ENCODE measurements at places on chromosomes 11 and 22.

DNA sequence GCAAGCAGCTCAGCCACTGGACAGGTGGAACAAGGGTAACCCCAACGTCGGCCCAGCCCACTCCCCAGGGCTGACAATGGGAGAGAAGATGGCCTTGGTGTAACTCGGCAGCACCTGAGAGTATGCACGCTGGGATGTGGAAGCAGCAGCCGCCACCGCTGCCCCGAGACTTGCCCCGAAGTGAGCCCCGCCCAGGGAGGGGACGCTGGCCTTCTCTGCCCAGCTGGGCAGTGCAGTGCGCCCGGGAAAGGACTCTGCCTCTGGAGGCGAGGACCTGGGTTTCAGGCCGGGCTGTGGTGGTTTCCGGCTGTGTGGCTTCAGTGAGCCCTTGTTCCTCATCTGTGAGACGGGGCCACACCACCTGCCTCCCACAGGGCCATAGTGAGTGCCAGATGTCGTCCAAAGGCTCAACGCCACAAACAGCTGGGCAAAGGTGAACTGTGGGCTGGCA lies 8.6 kb upstream of the POLDIP3 start:
- DNase-seq = no peak

GRCh38 chr11:114308689-114309089 lies 12.5 kb downstream of the NNMT start:
- DNase-seq = no peak

DNA sequence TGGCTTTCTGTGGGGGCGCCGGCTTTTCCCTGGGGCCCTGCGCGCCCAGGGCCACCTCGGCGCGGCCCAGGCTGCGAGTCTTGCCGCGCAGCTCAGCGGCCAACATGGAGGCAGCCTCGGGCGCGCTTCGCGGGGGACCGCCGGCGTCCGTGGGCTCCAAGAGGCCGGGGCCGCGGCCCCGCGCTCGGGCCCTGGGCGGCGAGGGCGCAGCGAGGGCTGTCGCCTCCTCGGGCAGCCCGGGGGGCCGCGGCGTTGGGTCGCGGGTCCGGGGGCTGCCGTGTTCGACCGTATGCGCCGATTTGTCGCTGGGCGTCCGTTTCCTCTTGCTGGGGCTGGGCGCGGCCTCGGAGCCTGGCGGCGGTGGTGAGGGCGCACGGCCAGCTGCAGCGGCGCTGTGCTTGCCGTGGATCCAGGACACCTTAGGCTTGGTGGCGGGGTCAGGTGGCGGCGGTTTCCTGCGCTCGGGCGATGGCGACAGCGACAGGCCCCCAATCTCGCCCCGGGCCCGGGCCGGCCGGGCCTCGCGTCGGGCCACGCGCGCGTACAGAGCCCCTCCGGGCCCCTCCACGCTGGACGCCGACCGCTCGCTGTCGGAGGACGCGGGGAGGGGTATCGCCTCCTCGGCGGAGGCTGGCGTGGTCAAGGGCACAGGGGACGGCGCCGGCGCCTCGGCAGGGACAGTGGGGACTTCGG lies 11.9 kb downstream of the SCARF2 start:
- DNase-seq = no peak

DNA sequence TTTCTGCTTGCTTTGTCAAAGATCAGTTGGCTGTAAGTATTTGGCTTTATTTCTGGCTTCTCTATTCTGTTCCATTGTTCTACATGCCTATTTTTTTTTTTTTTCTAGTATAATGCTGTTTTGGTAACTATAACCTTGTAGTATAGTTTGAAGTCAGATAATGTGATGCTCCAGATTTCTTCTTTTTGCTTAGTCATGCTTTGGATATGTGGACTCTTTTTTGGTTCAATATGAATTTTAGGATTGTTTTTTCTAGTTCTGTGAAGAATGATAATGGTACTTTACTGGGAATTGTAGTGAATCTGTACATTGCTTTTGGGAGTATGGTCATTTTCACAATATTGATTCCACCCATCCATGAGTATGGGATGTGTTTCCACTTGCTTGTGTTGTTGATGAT lies 37.9 kb upstream of the ARHGAP20 start:
- no peak for DNase-seq

GRCh38 chr22:27554106-27554811 lies 247.3 kb downstream of the MN1 start:
- no peak for DNase-seq

DNA sequence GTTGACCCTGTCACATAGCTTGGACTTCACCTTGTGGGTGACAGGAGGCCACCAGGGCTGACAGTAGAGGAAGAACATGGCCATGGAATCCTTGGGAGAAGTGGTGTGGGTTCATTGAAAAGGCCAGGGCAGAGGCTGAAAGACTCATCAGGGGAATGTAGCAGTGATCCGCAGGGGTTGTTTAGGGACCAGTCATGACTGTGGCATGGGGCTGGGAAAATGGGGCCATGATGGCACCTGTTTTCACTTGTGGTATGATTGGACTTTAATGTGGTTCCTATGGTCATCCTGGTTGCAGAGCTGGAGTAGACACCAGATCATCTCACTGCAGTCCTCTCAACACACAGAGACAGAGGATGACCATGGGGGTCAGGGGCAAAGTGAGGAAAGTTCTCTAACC lies 66.7 kb upstream of the MYEOV start:
- no peak for DNase-seq

GRCh38 chr11:21650961-21651360 lies 541.9 kb upstream of the ANO5 start:
- no peak for DNase-seq

DNA sequence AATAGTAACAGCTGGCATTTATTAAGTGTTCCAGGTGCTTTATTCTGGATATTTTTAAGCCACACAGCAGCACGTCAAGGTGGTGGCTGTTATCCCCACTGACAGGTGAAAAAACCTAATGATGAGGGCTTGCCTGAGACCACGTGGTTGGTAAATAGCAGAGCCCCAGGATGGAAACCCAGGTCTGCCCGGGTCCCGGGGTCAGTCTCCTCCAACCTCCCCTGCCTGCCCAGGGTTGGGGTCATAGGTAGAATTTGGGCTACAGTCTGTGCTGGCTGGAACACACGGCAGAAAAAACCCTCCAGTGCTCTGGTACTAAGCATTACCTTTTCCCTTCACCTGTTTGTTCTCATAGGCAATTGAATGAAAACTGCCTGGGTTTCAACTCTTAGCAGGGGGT lies 57.9 kb downstream of the EFCAB6 start:
- no peak for DNase-seq

- DNase-seq = no peak
These were observed 530.8 kb upstream of the CCDC179 start for GRCh38 chr11:23391031-23391430.

GRCh38 chr11:72625691-72626413 lies 48.4 kb downstream of the PDE2A start:
- no peak for DNase-seq

- no peak for DNase-seq
These were observed 13.8 kb downstream of the TPST2 start for GRCh38 chr22:26576026-26576680.

- no peak for DNase-seq
These were observed 25.5 kb downstream of the UBASH3B start for GRCh38 chr11:122681070-122681469.

GRCh38 chr11:130908061-130908460 lies 8.2 kb downstream of the SNX19 start:
- no peak for DNase-seq

DNA sequence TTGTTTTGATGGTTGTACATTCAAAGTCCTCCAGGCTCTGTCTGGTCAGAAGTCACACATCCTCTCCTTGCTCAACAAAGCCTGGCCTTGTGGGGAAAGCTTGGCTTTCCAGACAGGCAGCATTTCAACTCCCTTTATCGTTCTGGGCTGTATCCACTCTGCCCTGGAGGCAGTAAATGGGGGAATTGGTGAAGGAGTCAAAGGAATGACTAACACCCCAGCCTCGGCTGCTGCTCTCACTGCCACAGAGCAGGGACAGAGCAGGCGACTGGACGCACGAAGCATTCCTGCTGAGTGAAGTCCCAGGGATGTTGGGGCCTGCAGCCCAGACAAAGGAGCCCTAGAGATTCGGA lies 52.8 kb downstream of the WNT11 start:
- no peak for DNase-seq

DNA sequence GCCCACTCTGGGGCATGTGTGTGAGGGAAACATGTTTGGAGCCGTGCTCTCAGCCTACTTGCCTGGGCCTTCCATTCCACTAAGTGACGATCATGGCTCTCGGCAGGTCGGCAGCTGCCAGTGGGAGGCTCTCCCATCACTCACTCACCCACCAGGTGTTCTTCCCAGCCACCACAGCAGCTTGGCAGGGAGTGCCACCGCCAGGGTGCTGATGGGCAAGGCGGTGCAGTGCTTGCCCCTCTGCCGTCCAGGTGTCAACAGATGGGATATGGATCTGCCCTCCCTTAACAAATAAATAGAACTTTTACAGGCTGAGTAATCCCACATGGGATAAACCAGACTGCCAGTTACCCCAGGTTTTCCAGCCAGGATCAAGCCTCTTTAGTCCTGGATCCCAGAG lies 205.5 kb upstream of the TMEM45B start:
- no peak for DNase-seq
